Mesenteric fat pad (tissue), 1 donor: ENCODE measurements at places on chromosomes 2 and 18. TPM values are rescaled to one million over a fixed set of nuclear protein-coding genes. Genes with fewer than 3 reads are reported as not detected.

Gene ALPG
- total RNA-seq: not detected

Gene KYNU
- total RNA-seq: 12.0 TPM

Gene NAPG
- total RNA-seq: 39.8 TPM

Gene PECR
- total RNA-seq: 32.4 TPM

Gene LYG1
- 1.1 TPM for total RNA-seq

Gene CAPN13
- total RNA-seq: not detected

Gene CYP27A1
- 20.5 TPM for total RNA-seq

Gene KLHL41
- 0.55 TPM for total RNA-seq

Gene CIB4
- total RNA-seq: not detected

DNA sequence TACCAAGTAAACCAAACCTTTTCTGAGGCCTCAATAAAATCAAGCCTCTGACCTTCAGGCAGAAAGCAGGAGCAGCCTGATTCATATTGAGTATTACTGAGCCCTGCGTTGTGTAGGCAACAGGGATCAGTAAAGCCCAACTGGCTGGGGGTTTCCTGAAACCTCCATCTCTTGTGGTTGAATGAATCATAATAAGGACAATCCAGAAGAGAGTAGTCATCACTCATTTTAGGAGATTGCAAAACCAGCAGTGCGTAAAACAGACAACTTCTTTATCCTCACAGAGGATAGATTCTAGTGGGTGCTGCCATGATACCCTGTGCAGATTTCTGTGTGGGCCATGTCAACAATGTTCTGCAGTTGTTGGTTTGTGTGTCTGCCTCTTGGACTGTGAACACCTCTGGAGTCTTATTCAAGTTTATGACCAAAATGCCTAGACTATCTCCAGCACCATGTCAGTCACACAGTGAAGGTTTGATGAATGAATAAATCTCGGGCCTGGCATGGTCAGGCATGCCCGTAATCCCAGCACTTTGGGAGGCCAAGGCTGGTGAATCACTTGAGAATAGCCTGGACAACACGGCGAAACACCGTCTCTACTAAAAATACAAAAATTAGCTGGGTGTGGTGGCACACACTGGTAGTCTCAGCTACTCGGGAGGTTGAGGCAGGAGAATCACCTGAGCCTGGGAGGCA lies 51.8 kb upstream of the RAB27B start:
- DNase-seq: no peak

- no peak for DNase-seq
Measured at GRCh38 chr2:41510108-41510507, 537.7 kb upstream of the PKDCC start.

- no peak for DNase-seq
Measured at GRCh38 chr2:191759680-191760079, 81.7 kb downstream of the NABP1 start.

DNA sequence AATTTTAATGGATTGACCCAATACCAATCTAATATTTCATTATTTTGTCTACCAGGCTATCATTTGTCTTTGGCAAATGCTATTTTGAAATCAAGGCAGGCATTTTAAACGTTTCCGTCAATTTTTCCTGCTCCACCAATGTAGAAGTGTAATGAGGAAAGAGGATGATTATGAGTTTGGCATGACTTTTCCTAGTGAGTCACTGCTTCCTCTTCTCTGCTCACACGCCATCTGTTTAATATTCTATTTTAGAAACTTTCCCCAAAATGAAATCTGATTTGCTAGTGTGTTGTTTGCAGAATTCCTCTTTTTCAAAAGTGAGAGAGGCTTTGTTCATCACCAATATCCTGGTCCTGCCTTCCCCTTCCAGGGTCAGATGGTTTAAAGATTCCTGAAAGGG lies 42.5 kb upstream of the PID1 start:
- no peak for DNase-seq

- DNase-seq: no peak
Measured at GRCh38 chr2:16114836-16115235, 174.5 kb downstream of the MYCN start.

DNA sequence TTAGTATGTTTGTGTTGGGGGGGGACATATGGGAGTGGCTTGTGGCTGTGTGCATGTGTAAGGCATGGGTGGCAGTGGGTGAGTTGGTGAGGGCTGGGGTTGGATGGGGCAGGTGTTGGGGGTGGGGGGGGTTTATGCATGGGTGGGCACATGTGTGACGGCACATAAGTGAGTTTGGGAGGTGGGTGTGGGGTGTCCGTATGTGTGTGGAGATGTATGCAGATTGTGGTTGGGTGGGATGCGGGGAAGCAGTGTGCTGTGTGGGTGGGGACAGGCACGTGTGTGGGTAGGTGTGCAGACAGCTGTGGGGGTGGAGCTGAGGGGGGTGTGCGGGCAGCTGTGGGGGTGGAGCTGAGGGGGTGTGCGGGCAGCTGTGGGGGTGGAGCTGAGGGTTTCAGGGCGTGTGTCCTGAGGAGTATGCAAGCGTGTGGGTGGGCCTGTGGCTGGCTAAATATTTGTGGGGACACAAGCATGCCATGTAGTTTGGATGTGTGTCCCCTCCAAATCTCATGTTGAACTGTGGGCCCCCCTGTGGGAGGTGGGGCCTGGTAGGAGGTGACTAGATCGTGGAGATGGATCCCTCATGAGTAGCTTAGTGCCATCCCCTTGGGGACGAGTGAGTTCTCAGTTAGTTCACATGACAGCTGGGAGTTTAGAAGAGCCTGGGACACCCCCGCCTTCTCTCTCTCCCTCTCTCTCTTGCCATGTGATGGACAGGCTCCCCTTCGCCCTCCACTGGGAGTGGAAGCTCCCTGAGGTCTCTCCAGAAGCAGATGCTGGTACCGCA lies 59.4 kb downstream of the ANKMY1 start:
- peak; percentile 57 for DNase-seq

DNA sequence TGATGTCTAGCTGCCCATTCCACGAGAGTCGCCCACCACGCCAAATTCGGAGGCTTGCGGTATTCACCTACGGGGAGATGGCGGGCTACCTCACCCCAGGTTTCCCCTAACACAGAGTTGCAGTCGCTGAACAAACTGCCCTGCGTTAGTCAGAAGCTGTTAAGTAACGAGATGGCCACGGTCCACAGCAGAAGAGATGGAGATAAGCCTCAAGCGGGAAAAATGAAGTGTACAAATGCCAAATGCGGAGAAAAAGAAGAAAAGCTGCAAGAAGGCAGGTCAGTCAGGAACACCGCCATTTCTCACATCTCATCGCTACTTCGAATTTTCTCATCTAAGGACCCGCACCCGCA lies 425 bp downstream of the ASB3 start:
- DNase-seq: no peak

GRCh38 chr2:127679680-127680361 lies 4.5 kb upstream of the LIMS2 start:
- peak; percentile 74 for DNase-seq

DNA sequence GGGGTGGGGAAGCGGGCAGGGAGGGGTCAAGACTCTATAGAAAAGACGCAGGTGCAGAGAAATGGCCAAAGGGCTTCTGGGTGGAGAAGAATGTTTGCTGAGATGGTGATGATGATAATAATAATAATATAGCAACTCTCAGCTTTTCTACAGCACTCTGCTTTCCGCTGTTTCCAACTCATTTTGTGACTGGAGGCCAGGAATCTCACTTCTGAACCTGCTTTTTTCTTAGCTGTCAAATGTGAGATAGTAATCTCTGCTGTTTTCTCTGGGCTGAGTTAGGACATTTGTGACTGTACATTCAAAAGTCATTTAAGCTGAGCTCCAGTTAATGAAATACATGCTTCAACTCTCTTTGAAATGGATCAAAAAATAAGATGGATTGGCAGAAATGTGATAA lies 58.4 kb downstream of the TNS1 start:
- no peak for DNase-seq

GRCh38 chr2:164967781-164968228 lies 12.5 kb upstream of the SLC38A11 start:
- DNase-seq: no peak

DNA sequence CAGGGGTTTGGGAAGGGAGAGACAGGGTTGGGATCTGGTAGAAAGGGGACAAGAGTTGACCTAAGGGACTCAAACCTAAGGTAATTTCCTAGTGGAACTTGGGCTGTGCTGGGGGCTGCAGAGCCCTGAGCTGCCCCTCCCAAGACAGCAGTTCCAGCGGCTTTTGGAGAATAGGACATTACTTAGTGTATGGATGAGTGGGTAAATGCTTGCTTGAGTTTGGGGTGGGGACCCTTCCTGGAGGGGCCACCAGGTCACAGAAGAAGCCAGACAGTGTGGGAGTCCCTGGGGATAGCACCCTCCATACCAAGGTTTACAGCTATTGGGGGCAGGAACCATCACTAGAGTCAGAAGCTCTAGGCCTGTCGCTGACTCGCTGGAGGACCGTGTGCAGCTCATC lies 111.5 kb downstream of the CAPN13 start:
- peak; percentile 60 for DNase-seq

- DNase-seq: no peak
Measured at GRCh38 chr2:199850218-199850717, 724 bp downstream of the FTCDNL1 start.

DNA sequence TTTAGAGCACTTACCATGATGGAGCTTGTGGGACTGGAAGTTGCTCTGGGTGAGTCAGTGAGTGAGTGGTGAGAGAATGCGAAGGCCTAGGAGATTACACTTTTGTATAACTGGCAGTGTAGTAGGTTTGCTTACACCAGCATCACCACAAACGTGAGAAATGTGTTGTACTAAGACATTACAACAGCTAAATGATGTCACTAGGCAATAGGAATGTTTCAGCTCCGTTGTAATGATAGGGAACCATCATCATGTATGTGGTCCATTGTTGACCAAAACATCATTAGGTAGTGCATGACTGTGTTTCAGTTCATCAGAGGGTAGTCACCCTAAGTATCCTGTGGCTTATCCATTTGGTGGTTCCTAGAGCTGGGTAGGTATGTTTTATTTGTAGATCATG lies 11.9 kb downstream of the ZNF407 start:
- no peak for DNase-seq

DNA sequence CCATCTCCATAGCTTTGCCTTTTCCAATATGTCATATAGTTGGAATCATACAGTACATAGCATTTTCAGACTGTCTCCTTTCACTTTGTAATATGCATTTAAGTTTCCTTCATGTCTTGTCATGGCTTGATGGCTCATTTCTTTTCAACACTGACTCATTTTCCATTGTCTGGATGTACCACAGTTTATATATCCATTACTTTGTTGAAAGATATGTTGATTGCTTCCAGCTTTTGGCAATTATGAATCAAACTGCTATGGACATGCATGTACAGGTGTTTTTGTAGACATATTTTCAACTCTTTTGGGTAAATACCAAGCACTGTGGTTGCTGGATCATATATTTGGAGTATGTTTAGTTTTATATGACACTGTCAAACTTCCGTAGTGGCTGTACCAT lies 26.3 kb downstream of the ACSL3 start:
- DNase-seq: no peak

- no peak for DNase-seq
Measured at GRCh38 chr2:102040229-102040628, 48.5 kb downstream of the IL1R2 start.

GRCh38 chr2:218999021-218999880 lies 6.0 kb upstream of the CRYBA2 start:
- DNase-seq: no peak

GRCh38 chr2:44250376-44250775 lies 24.9 kb upstream of the SLC3A1 start:
- no peak for DNase-seq

GRCh38 chr2:152655880-152656279 lies 61.4 kb downstream of the PRPF40A start:
- DNase-seq: no peak

GRCh38 chr2:115771516-115771915 lies 1329.1 kb downstream of the DPP10 start:
- DNase-seq: no peak

DNA sequence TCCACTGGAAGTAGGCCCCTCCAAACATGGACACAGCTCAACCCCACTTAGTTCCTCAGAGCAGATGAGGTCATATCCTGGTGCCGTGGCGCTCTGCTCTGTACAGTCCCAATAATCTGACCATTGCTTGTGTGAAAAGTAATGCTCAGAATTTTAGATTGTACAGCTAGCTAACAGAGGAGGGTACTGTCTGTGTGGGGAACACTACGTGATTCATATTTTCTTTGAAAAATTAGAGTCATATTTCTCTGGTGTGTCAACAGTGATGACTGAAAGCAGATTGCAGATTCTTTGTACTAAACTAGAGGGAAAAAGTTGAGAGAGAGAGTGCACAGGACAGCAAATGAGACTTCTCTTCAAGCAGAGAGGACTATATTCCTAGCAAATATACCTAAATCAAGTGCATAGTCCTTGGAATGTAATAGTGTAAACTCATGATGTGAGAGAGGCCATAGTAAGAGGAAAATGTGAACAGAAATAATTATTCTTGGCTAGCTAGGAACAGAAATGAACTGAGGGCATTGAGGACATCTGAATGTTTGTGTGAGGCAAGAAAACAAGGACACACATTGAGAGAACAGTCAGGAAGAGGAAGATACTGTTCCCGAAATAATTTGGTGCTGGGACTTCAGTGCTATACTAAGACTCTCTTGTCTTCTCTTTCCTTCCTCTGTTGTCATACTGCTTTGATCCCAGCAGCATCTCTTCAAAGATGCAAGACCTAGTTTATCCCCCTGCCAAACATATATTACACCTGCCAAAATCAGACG lies 157.0 kb upstream of the RND3 start:
- no peak for DNase-seq

DNA sequence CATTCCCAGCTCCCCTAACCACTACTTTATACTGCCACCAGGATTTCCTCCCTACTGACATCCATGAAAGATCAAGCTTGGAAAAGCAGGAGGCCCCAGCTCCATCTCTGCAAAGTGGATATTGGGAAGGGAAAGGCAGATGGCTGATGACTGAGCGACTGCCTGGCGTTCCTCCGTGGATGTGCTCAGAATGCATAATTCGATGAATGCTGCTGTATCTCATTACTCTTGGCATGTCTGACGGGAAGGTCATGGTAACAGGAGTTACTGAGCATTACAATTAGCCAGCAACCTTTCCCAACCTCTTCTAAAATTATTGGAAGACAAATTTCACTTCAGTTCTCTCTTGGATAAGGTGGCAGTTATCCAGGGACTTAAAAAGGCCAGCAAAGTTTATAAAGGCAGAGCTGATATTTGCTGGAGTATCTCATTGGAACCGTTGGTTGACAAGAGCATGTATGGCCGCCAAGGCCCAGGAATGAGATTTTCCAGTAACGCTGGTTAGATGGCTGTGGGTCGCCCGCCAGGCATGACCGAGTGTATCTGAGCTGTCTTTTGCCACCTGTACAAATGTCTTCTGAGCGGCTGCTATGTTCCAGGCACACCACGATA lies 34.5 kb downstream of the KCNE4 start:
- no peak for DNase-seq

DNA sequence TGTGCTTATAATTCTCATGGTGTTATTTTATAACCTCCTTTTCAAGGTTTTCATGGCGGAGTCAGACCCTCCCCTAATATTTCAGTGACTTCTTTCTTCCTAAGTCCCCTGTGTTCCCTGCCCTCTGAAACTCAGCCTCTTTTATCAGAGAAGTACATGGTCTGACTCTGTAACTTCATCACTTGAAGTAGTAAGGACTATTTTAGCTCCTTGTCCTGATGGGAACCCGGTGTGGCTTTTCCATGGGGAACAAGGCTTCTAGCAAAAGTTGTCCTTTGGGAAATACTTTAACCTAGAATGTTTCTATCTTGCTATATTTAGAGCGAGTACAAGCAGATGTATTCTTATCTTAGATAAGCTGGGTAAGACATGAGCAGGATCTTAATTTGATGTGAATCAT lies 117.5 kb downstream of the TRIB2 start:
- no peak for DNase-seq
